ENCODE measurements at places on chromosomes 5 and 9.

DNA sequence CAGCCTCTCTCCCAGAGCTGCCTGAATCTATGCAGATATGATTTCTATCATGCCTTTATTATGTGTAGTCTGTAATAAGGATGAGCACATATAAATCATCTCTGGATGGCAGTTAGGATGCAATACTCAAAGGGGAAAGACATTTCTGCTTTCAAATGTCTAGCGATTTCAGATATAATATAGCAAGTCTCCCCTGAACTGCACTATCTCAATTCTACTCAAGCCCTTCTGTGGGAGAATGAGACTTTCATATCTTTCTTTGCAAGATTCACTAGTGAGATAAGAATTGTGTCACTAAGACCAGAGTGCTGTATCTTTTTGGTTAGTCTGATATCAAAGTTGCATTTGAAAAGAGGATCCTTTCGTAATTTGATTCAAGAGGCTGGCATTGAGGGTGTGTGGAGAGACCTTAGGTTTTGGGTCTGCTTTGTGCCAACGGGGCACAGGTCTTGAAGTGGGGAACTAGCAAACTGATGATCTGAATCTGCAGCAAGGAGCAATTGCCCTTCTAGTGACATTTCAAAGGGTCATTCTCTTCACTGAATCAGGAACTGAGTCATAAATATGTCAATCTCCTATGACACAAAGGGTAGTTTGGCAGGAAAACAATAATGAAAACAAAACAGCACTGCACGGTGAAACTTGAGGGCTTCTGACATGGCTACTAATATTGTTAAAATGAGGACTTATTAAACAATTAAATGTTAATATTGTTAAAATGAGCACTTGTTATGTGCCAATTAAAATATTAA, 305.5 kb upstream of the CLINT1 start:
- no peak for DNase-seq

DNA sequence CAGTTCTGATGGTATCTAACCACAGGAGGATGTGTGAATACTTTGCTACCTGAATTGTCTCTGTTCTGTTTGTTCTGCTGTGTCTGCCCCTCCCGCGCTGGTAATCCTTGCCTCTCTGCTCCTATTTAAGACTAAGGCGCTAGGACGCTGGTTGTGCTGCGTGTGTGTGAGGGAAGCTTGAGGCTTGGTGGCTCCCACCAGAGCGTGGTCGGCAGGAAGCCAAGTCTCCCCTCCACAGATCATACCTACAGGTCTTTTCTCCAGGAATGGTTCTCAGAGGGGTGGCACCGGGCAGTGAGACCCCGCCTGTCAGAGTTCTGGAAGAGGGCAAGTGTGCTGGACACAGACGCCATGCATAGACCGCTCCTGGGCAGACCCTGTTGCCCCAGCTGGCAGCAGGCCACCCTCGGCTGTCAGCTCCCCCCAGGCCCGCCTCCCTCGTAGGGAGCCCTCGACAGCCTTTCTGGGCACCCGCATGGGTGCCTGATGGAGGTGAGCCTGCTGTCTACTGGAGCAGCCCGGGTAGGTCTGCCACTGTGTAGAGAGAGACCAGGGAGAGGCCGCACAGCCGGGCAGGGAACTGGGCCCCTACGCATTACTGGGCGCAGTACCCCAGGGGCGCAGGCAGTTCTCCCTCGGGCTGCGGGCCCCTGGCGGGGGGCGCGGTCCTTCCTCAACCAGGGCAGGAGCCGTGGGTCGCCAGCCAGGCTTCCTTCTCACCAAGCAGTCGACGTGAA, 53.4 kb upstream of the ROR2 start:
- no peak for DNase-seq

DNA sequence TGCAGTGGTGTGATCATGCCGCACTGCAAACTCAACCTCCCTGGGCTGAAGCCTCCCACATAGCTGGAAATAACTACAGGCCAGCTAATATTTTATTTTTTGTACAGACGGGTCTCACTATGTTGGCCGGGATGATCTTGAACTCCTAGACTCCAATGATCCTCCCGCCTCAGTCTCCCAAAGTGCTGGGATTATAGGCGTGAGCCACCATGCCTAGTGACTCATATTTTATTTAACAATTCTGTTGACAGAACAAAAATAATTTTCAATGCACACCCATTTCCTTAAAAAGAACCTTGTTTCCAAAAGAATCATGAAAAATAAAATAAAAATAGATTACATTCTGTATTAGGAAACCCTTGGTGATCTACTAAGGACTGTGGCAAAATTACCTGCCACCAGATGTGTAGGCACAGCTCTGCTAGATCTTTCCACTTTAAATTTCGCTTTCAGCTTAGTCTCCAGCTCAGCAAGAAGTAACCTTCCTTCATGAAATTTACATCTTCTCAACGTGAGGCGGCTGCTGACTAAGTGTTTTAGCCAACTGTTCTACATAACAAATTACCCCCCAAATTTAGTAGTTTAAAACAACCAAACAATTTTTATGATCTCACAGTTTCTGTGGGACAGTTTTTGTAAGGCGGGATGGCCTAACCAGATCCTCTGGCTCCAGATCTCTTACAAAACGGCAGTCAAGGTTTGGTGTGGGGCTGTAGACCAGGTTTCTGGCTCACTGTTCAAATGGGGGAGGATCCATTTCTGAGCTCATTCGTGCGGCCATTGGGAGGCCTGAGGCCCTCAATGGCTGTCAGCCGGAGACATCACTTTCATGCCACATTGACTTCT, 32.6 kb upstream of the GOLPH3 start:
- DNase-seq, result no peak

DNA sequence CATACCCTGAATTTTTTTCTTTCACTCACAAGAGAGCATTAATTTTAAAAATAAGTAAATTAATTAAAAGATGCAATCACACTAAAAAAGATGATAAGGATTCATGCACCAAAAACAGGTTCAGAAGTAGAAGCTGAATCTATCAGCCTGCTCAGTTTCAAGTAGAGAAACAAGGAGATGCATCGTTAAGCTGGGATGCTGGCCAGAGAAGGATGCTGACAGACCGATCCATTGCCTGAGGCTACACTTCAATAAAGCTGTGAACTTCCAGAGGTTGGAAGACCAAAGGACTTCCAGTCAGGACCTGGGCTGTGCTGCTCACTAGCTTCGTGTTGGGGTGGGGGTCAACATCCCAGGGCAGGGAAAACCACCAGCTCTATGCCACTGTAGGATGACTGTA, 457.7 kb downstream of the EFNA5 start:
- no peak for DNase-seq

- no peak for DNase-seq
Observed at GRCh38 chr9:90044710-90045151, 439.9 kb downstream of the GADD45G start.

GRCh38 chr9:7137040-7137439, 379.3 kb downstream of the KDM4C start:
- no peak for DNase-seq

DNA sequence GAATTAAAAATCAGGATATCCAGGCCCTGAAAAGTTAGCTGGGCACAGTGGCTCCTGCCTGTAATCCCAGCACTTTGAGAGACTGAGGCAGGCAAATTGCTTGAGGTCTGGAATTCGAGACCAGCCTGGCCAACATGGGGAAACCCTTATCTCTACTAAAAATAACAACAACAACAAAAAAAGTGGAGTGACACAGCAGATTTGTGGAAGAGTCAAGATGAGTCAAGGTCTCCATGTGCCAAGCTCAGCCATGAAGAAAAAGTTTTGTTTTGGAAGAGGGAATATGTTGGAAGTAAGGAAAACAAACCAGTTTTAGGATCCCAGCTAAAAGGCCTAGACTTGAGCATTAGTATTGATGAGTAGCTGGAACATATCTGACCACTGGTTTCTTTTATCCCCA, 14.7 kb downstream of the LRRC70 start:
- DNase-seq, result no peak

GRCh38 chr5:16755641-16756040, 138.8 kb upstream of the RETREG1 start:
- DNase-seq, result no peak
